AG09309 (cell line): ENCODE measurements at places on chromosomes 2 and 18.

- no peak for DNase-seq
Measured at GRCh38 chr2:200000444-200001163, 45.2 kb downstream of the MAIP1 start.

DNA sequence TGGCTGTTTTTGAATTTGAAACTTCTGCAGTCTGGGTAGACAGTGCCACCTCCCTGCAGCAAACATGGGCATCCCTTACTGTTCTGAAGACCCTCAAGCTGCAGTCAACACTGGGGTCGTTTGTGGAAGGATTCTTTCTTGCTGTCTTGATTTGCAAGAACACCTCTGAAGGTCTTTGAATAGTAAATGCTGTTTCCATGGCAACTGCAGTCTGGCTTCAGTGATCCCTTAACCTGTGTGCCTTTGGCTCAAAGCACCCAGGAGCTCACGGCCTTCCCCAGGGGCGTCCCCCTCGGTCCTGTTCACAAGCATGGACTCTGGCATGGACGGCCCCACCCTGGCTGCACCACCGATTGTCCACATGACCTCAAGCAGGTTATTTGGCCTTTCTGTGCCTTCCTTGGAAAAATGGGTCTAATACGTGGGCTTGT is 38.3 kb downstream of the LRRFIP1 start:
- no peak for DNase-seq

DNA sequence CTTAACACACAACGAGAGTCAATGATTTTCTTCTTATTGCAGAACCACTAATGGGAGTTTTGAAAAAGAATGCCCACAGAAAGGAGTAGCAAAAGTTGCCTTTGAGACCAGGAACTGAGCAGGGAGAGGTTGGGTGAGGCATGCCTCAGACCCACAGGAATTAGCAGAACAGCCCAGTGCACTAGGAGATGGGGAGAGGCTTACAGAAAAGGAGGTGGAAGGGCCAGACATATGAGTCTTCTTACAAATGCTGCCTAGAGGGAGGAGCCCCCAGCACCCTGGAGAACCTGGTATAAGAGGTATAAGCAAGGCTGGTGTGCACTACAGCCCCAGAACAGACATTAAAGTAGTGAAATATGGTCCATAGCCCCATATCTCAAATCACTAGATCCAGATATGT is 162.0 kb downstream of the DTNA start:
- DNase-seq = no peak

DNA sequence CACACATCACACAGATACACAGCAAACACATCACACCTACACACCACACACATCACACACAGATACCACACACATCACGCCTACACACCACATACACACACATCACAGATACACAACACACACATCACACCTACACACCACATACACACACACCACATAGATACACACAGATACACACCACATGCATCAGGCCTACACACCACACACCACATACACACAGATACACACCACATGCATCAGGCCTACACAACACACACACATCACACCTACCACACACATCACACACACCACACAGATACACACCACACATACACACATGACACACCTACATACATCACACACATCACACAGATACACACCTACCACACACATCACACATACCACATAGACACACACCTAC is 158.8 kb downstream of the NDUFA10 start:
- DNase-seq = no peak

GRCh38 chr18:75551071-75551470 is 123.6 kb upstream of the SMIM21 start:
- no peak for DNase-seq

GRCh38 chr18:10067670-10068659 is 154.1 kb downstream of the VAPA start:
- no peak for DNase-seq

- no peak for DNase-seq
Measured at GRCh38 chr2:137659616-137660015, 304.7 kb upstream of the HNMT start.

DNA sequence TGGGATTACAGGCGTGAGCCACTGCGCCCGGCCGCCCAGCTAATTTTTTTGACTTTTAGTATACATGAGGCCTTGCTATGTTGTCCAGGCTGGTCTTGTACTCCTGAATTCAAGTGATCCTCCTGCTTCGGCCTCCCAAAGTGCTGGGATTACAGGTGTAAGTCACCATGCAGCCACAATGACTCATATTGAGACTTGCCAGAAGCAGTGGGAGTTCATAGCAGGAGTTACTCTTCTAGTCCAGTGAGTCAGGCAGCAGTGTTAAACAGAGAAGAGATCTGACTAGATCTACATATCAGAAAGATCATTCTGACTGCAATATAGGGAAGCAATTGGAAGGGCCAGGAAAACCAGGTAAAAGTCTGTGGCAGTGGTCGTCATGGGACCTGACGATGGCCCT is 1.5 kb upstream of the FLACC1 start:
- no peak for DNase-seq

DNA sequence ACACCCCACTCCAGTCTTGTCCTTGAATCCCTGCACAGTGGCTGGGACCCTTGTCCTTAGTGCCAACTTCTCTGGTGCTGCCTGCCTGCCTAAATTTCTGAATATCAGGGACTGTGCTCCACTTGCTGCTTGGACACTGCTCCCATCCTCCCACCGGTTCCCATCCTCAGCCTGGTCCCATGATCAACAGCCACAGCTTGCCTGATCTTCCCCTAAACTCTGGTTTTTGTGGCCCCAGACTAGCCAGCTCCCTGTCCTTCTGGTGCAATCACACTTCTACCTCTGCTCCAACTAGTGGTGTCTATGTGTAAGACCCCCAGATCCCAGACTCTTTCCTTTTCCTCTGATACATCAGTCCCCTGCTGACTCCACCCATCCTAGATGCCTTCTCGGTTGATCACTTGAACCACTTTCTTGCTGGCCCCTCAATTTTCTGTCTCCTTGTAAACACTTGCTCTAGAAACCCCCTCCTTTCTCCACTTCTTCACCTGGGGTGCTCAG is 37.2 kb upstream of the POLE4 start:
- DNase-seq = no peak

DNA sequence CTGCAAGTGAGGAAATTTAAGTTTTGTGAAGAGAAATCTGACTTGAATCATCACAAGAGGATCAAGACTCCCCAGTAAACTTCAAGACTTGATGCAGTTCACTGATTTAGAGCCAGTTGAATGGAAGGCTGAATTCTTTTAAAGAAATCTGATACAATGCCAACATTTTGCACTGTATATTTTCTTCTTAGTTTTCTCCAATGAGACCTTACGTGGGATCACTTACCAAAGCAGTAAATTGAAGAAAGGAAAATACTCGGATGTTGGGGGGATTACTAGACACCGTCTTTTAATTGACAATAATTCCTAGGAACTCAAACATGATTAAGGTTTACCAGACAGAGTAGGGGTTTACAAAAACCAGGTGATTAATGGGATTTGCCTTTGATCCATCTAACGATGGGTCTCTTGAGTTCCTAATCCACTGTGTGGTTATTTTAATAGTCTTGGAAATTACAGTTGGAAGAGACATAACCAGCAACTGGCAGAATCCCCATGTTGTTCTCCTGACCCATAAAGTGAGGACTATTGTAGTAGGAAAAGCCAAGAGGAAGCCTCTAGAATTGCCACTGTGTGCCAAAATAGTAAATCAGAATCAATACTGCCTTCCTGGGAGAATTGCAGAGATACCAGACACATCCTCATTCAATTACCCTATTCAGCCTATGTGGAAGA is 354.5 kb downstream of the PID1 start:
- DNase-seq = no peak

DNA sequence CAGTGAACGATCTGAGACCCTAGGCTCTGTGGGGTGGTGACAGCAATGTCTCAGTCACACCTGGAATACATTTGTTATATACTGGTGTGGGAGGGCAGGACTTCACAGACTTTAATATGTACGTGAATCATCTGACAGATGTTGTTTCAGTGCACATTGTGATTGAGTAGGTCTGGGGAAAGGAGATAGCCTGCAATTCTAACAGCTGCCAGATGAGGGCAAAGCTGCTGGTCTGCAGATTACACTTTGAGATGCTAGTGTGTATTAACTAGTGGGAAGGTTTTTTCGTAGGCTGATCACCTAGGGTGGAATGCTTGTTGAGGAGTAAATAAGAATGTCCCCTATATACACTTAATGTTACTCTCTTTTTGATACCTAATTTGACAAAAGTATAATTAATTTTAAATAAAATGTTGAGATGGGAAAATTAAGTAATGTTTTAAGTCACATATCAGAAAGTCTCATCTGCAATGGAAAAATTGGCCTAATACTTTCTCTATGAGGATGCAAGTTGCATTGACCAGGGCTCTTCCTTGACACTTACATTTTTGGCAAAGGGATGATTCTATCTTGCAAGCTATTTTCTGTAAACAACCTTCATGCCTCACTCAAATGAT is 496.9 kb upstream of the HNMT start:
- DNase-seq = no peak

DNA sequence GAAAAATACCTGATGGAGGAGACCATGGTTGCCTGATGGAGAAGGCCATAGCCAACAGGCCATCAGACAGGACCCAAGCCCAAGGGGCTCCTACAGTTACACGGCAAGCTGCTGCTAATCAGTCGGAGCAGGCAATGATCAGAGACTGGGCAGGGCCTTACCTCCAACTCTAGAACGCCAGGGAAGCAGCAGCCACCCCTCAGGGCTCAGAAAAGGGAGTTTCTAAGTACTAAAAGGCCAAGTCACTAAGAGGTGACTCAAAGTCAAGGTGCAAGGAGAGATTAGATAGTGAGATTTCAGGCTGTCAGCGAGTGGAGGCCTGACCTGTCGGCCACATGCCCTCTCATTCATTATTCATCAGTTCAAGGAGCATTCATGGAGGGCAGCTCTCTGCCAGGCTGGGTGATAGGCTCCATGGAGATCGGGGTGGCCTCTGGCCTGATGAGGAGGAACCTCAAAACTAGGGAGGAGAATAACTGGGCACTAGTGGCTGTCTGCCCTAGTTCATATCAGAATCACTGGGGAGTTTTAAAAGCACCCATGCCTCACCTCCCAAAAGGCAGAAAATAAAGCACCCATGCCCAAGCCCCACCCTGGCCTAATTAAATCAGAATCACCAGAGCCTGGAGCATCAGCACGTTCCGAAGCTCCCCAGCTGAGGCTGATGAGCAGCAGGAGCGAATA is 3.6 kb downstream of the VIL1 start:
- no peak for DNase-seq
